ENCODE measurements at places on chromosomes 7 and 10.
A peak's percentile ranks its signal among the peaks of the same experiment; 100 is the strongest.

GRCh38 chr7:139231513-139232376, 708 bp downstream of the UBN2 start:
- DNase-seq: peak; percentile 14

DNA sequence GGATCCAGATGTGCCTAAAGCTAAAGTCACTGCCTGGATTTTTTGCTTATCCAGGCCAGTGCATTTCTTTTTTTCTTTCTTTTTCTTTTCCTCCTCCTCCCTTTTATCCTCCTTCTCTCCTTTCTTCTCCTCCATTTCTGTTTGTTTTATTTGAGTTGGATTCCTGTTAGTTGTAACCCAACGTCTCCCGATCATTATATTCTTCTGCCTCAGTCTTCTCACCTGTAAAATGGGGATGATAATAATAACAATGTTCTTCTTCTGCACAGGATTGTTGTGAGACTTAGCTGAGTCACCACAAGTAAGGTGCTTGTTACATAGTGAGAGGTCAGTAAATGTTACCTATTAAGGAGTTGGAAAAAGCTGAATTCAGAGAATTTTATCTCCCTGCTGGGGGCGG, 13.7 kb upstream of the FFAR4 start:
- DNase-seq: no peak

GRCh38 chr7:45865594-45866410, 7.1 kb downstream of the CCDC201 start:
- DNase-seq: no peak

- no peak for DNase-seq
Measured at GRCh38 chr10:66038623-66039022, 887.2 kb upstream of the LRRTM3 start.

- DNase-seq: no peak
Measured at GRCh38 chr10:78777867-78778266, 290.9 kb upstream of the ZMIZ1 start.

- DNase-seq: no peak
Measured at GRCh38 chr7:16804674-16805439, at the start of gene AGR2. AGR2 (minus strand) TSS chr7:16804999; CDS start chr7:16801796, 3,203 bp downstream.

DNA sequence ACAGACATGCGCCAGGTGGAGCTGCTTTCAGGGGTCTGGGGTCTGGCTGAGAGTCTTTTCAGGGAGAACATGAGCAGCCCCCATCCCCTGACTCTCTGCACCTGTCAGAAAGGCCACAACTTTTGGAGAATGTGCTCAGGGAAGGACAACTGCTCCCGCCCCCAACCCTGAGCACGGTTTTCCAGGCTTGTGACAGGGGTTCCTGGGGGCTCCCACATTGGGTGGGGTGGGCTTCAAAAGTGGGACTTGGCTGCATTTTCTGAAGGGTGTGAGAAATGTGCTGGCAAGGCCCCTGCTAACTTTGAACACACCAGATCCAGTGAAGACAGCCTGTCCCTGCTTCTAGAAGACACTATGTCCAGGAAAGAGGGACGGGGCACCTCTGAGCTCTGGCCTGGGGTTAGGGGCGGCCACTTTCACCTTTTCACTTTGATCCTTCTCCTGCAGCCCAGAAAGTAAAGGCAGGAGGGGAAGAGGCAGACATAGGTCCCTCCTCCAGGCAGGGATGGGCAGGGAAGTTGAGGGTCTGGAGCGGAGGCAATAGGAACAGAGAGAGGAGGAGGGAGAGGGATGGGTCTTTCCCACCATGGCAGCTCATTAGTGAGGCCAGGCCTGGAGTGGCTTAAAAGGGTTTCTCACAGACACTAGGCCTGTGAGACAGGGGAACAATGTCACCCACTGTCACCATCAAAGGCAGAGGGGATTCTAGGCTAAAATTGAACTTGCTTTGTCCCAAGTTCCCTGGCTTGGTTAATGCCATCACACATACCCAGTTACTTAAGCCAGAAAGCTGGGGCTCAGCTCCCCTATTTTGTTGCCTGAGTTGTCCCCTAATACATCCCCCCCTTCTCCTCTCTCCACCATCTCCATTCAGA, 1.5 kb downstream of the KCP start:
- DNase-seq: no peak

DNA sequence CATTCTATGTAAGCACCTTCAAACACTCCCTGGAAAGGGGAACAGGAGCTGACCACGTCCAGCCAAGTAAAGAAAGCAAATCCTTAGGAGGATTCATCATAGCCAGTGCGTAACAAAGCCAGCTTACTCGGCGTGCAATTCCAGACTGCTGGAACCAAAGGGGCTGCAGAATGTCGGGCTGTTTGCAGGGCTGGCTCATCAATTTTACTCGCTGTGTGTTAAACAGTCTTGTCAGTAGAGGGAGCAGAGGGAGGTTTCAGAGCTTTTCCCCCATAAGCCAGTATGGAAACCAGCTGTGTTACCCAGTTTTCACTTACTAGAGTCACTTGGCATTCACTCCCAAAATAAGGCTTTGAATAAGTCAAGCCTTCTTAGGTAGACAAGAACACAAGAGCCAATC, 127.1 kb downstream of the KMT2E start:
- no peak for DNase-seq

DNA sequence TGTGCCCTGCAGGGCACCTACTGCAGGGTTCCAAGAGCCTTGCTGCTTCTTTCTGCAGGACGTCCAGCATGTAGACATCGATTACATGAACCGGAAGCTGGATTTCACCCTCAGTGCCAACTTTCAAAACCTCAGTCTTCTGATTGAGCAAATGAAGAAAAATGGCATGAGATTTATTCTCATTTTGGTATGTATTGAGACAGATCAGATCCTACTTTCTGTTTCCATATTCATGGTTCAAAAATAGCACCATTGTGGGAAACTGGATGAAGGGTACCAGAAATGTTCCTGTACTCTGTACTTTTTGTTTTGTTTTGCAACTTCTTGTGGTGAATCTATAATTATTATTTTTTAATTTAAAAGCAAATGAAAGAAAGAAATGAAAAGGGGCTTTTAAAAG, 64.1 kb downstream of the MGAM2 start:
- DNase-seq: no peak

GRCh38 chr7:150858236-150859197, 6.2 kb downstream of the AOC1 start:
- DNase-seq: no peak

DNA sequence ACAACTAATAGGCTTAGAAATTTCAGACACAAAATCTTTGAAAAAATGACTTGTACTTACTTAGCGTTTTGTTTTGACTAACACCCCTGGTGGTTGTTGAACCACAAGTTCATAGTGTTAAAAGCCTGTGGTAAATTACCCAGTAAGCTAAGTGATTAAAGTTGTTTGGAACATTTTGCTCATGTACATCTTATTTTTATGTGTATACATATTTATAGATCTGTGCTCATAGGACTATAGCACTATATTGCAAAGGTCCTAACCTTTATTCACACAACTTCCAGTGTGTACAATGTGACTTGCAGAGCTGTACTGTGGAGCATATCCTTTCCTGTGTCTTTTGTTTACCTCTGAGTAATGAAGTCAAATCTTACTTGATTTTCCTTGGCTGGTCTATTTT, 79.6 kb downstream of the BMPR1A start:
- DNase-seq: no peak

GRCh38 chr7:140022582-140023211, 40.1 kb downstream of the PARP12 start:
- DNase-seq: no peak

GRCh38 chr7:138934861-138935260, 46.3 kb downstream of the KIAA1549 start:
- no peak for DNase-seq

DNA sequence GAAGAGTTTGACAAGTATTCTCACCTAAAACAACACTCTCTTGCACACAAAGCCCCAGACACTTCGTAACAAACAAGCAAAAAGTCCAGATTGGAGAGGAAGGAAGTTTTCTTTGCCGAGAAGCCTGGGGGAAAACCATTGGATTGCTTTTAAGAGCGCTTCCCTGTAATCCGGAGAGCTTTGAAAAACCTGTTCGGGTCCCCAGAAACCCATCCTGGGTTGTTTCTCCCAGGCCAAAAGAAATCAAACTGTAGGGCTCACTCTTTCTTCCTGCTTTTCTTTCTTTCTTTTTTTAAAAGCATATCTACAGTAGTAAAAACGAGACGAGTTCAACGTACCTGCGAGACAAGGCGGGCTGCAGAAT, 655 bp downstream of the SP8 start:
- DNase-seq: no peak

- no peak for DNase-seq
Measured at GRCh38 chr7:2819954-2820397, 24.1 kb downstream of the GNA12 start.

- no peak for DNase-seq
Measured at GRCh38 chr10:78996792-78997129, 72.0 kb upstream of the ZMIZ1 start.

DNA sequence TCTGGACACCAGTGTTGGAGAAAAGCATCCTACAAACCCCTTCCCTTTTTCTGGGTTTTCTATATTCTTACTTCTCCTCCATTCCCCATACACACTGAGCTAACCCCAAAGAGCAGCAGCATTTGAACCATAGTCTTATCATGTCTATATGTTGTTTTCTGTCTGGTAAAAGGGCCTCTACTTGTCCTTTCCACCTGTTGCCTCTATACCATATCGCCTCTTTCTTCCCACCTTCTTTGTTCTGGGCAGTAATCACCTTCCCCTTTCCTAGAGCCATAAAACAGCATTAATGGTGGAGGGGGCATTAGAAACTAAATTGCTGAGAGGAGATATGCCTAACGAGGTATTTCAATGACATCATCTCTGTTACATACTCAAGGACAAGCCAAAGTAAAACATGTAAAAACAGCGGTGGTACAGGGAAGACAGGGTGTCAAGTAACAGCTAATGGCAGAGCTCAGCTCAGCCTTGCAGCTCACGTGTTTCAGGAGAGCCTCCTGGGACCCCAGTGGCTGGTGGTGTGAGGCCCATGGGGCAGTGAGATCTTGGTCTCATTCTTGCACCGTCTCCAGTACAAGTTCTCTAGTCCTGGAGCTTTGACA, 20.6 kb downstream of the NPY start:
- DNase-seq: no peak

GRCh38 chr7:52270301-52270700, 765.1 kb upstream of the POM121L12 start:
- DNase-seq: no peak

DNA sequence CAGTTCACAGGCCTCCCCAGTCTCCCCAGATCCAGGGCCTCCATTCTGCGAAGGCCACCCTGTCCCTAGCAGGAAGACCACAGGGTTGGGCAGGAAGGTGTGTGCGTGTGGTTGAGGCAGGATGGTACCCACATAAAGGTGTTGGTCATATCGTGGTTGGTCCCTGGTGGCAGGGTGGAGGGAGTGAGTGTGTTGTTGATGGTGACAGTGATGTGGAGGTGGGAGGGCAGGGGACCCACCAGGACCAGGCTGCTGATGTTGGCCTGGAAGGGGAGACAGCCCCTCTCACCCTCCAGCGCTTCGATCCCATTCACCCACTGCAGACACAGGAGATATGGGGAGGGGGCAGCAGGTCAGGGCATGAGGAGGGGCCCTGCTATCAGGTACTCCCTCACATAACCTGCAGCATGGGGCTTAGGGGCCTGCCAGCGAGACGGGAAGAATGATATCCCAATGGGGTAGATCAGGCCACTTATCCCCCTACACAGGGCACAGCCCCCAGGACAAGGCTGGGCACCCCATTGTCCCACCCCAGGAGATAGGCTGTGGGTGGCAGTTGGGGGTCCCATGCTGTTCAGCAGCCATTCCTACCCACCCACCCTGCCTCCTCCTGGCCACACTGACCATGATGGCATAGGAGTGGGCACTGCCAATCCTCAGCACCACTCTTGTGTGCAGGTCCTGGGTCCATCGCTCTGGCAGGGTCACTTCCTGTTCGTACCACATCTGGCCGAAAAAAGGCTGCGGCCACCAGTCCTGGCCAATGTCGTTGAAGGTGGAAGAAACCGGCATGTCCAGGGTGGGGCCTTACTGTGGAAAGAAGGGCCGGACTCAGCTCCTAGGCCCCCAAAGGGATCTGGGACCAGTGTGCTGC, 69.0 kb upstream of the ZNF479 start:
- no peak for DNase-seq

DNA sequence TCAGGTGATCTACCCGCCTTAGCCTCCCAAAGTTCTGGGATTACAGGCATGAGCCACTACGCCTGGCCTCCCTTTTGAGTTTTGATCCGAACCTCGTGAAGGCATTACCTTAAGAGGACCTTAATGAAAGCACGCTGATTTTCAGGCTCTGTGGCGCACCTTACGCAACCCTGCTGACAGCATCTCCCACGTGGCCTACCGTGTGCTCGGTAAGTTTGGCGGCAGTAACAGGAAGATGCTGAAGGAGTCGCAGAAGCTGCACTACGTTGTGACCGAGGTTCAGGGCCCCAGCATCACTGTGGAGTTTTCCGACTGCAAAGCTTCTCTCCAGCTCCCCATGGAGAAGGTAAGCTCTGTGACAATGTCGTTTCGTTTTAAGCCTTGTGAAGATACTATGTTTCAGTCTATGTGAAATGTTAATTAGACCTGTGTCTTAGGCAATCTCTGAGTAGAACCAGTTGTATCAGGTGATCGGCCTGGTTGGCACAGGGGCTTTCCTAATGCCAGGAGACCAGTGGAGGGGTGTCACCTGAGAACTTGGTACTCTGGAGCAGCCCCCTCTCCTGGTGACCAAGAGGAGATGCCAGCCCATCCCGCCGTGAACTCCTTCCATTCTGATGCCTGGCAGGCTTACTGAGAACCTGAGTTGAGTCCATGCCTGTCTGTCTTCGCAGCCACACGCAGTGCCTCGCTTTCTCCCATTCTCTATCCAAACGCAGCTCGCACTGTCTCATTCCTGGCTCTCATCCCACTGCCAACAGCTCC, 43.5 kb downstream of the TRRAP start:
- no peak for DNase-seq

DNA sequence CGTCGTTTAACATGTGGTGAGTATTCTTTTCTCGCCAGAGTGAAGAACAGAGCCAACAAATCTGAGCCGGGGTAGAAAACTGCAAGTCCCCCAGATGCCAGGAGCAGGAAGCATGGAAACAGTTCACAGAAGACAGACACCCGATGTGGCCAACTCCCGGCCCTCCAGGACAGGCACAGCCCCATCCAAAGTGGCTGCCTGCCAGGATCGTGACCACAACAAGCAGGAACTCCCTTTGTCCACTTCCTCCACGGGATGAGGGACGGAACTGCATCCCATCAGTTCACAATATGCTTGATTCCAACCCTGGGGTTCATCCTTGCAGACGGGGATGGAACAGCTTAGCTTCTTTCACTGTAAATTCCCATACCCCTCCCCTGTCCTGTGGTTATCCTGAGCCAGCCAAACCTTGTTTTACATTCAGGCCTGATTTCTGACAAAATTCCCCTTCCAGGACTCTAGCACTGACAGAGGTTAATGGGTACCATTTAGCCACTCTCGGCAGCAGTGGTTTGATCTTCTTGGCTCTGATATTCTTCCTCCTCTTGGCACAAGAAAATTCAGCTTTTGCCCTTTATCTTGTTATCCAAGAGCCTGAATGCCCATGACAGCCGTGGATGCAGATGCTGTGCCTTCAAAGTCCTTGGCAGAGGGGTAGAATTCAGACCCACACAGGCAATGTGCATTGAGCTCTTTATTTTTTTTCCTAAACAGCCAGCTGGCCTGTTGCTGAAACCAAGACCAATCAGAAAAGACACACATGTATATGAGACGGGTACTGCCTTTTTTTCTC, 105.5 kb upstream of the FAM204A start:
- DNase-seq: no peak
